KG1 (cell line): ENCODE measurements at places on chromosomes 3 and 15.

DNA sequence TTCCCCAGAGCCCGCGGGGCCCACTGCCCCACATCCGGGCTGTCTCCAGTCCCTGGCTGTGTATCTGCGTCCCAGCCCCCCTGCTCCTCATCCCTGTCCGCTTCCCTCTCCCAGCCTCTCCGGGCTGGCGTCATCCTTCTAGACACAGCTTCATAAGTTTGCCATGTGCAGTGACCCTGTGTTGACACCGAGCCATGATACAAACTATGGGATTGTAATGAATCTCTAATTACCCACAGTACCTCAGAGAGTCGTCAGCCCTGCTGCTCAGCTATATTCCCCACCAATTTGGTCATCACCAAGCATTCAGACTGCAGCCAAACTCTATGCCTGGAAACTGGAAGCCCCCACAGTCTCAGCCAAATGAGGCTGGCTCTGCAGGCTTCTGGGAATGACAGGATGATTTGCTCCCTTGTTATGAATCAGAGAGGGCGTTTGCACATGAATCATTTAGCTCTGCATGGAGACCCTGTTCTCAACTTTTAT lies 466.1 kb upstream of the ATP11B start:
- DNase-seq, result no peak

DNA sequence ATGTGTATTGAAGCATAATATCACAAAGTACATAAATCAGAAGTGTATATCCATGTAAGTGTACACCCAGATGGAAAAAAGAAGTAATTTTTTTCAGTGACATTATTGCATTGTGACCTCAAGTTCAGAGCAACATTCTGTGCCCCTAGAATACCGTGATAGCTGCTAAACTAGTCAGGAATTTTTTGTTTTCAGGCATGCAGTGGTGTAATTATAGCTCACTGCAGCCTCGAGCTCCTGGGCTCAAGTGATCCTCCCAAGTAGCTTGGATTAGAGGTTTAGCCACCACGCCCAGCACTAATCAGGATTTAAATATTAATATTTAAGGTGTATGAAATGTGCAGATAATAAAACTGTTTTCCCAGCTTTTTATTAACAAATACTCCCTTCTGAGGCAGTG lies 25.5 kb downstream of the SEC62 start:
- no peak for DNase-seq

GRCh38 chr3:12369598-12369997 lies 80.7 kb downstream of the PPARG start:
- no peak for DNase-seq

- DNase-seq, result peak; percentile 60
Observed at GRCh38 chr3:5188419-5189221, 1.1 kb downstream of the EDEM1 start.

DNA sequence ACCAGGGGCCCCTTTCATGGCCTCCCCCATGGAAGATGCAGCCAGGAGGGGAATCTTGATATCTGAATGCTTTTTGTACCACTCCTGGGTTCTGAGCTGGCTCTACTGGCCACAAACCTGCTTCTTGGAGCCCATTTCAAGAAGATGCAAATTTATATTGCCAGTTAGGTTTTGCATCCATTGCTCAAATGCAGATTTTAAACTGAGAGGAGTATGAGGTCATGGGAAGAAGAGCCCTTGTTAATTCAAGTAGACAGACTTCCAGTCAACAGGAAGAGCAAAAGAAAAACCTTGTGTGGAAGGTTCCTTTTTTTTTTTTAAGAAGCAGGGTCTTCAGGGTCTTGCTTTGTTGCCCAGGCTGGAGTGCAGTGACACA lies 133.5 kb downstream of the PDZRN3 start:
- DNase-seq, result no peak

GRCh38 chr15:39364721-39365120 lies 216.2 kb upstream of the THBS1 start:
- DNase-seq, result no peak

- DNase-seq, result no peak
Observed at GRCh38 chr3:193850084-193850619, 257.1 kb downstream of the OPA1 start.

DNA sequence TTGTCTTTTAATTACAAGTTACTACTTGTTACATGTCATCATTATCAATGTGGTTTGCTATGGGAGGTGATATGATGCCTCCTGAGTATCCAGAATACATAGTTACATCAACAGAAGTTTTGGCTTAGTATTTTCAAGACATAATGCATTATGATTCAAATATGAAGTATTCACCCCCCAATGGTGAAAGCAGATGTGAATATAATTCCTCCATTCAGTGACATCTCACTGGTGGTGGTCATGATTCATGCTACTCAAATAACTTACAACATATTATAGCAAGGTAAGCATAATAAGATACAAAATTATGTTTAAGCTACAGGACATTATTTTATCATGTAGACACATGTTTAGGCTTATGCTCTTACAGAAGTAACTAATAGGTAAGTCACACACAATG lies 34.9 kb upstream of the TTBK2 start:
- no peak for DNase-seq

- no peak for DNase-seq
Observed at GRCh38 chr3:39150148-39150802, 3.1 kb downstream of the CSRNP1 start.

- no peak for DNase-seq
Observed at GRCh38 chr15:64237677-64238076, 74.9 kb upstream of the PPIB start.

DNA sequence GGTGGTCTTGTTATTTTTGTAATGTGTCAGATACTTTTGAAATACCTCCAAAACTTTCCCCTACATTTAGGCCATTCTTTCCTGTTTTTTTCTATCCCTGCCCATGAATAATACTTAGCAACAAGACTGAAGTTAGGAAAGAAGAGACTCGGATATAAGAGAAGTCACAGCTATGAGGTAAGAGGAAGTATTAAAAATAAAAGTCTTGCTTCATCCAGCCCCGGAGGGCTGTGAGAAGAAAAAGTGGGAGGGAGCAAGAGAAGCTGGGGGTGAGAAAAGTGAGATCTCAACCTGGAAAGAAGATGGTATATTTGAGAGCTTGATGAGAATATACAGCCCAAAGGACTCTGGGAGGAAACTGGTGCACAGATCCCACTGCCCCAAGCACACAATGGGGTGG lies 213.5 kb upstream of the CDIN1 start:
- no peak for DNase-seq

GRCh38 chr15:68608206-68608843 lies 29.5 kb downstream of the CORO2B start:
- no peak for DNase-seq

DNA sequence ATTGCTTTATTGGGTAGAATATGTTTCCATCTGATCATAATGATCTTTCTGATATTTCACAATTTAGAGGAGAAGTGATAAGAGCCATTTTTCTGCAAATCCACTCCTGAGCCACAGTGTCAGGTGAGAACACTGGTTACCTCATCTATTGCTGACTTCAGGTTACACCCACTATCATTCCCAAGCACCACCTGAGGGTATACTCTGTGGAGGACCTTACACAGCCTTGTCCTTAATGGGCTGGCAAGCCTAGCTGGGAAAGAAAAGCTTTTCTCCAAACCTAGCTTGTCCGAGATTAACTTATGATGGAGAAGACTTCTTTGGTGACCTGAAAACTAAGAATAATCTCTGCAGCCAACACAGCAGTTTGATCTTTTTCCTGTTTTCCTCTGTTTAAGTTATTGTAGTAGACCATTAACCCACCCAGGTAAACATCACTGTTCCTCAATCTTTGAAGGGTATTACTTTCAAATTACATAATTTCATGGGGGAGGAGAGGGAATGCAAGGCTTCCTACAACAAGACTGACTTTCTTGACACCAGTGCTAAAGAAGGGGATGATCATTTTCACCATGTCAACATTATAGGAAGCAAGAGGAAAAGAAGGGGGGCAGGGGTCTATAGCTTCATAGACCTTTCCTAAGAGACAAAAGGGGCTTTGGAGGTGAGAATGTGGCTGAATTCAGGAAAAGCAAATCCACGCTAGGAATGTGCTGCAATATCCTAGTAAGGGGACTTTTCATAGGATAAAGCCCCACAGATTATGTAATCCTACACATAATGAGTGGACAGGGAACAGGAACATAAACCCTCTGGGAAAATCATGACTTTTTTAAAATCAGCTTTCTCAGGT lies 1.7 kb downstream of the NCEH1 start:
- DNase-seq, result no peak

DNA sequence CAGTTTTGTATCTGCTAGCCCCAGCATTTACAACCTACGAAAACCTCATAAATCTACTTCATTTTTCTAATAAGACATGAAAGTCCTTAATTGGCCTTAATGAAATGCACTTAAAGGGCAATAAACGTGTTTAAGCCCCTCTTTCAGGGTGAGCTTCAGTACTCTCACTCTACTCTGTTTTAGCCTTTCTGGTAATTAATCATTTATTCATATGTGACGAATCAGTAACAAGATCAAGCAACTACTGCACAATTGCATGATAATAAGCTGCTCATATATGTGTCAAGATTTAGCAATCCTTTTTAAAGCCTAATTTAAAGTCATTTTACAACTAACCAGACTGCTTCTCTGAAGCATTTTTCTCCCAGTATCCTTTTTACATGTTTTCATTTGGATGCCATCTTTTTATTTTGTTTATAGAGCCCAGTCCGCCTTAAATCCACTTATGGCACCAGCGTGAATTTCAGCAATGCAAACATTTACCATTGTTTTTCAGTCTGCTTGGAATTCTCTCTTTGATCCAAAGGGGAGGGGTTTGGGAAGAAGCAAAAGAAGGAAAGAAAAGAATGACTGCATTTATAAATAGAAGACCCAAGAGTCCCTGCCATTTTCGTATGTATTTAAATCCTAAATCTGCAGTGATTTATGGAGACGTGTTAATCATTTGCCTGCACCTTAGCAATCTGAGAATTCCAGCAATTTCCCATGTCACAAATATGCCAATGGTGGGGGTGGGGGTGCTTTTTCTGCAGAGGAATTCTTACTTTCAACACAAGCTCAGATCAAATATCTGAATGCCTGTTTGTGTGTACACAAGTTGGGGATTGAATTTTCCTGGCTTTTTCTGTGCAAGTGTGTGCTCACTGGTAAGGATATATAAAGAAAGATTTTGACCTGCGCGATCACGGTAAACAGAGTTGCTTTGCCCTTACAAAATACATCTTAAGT lies 230.8 kb upstream of the TBC1D5 start:
- no peak for DNase-seq

DNA sequence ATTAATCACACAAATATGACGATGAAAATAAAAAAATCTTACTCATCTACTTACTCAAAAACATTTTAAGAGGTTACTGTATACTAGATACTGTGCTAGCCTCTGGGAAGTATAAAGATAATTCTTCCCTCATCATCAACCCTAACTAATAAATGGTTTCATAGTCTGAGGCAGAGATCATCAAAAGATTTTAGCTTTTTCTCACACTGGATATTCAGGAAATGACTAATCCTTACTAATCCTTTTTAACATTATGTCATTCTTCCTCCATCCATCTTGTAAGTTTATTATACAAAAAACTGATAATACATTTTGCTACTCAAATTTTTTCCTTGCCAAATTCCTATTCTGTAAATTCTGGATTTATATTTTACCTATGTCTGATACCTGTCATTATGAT lies 29.7 kb downstream of the ACAD11 start:
- DNase-seq, result no peak

- DNase-seq, result no peak
Observed at GRCh38 chr3:197019021-197019420, 10.6 kb downstream of the MELTF start.

DNA sequence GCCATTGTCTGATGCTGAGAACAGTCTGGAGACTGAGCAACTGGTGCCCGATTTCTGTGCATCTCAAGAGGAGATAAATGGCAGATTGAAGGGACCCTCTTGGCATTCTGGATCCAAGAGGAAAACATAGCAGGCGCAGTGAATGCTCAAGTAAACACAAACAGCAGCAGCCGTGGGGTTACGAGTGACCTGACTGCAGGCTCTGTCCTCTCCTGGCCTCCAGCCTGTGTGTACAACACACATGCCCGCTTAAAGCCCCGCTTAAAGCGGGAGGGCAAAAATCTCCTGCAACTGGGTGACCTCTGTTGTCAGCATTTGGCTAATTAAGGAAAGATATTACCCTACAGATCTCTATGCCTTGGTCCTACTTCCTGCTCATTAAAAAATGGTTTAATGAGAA lies 120.5 kb downstream of the GREM1 start:
- no peak for DNase-seq

DNA sequence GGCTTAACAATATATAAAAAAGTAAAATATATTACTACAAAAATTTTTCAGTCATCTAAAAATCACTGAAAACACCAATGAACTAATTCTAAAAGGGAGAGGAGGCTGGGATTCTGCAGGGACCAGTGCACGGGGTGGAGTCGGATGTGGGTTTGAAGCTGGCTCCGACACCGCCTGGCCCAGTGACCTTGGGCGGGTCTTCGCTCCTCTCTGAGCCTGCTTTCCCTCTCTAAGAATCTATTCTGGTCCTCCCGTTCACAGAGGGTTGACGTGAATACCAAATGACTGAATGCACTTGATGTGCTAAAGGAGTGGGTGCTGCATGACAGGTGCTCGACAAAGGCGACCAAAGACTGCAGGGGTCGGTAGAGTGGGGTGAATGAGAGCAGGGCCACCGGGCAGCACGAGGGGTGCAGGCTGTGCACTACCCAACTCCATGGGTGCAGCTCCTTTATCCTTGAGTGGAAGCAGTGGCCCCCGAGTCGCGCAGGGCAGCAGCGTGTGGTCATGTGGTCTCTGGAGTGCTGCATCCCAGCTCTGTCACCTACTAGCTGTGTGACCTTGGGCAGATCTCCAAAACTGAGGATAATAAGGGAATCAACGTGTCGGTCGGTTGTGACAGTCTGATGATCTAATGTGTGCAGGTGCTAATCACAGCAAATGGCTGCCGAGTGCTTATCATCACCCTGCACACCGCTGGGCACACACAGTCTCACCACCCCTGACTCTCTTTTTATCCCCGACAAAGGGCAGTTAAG lies 8.6 kb upstream of the IQSEC1 start:
- DNase-seq, result no peak

DNA sequence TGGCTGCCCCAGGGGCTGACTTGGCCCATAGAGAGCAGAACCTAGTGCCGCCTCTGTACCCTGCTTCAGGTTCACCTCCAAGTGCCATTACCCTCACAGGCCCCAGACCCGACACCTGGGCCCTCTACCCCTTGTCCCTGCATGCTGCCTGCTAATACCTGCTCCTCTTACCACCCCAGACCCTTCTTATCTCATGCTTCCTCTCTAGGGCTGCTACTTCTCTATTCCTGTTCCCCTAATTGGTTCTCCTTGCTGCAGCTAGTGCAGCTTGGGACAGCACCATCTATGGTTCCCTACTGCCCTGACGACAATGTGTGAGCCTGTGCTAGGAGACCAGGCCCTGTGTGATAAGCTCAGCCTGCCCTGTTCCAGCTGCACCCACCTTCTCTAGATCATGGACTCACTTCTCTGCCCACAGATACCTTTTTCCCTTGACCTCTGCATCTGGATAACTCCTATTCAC lies 15.3 kb downstream of the HDAC11 start:
- no peak for DNase-seq

DNA sequence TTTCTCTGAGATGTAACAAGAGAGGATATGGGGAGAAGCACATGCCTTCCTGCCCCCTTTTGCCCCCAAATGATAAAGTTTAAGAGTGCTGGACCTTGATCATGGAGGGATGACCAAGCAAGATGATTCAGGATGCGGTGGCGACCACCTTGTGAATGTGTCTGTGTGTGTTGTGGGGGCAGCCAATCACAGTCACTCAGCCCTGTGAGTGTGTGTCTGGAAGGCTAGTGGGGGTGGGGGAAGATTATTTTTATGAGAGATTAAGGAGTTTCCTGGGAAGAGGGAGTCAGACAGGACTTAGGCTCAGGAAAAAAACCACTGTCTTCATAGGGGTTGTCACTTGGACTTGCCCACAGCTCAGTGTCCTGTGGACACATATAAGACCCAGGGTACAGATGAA lies 57.8 kb upstream of the KY start:
- no peak for DNase-seq

GRCh38 chr15:57149196-57149595 lies 227.1 kb upstream of the CGNL1 start:
- no peak for DNase-seq
